ENCODE measurements at places on chromosomes 12 and 14. TPM values are rescaled to one million over a fixed set of nuclear protein-coding genes. Genes with fewer than 3 reads are reported as not detected.

The INHBE gene
- not detected for total RNA-seq

The C12orf50 gene
- 0.44 TPM for total RNA-seq

The CEBPE gene
- total RNA-seq, result not detected

The RTL1 gene
- 0.12 TPM for total RNA-seq

GRCh38 chr12:65818454-65819382, 5.6 kb upstream of the HMGA2 start:
- DNase-seq, result no peak

DNA sequence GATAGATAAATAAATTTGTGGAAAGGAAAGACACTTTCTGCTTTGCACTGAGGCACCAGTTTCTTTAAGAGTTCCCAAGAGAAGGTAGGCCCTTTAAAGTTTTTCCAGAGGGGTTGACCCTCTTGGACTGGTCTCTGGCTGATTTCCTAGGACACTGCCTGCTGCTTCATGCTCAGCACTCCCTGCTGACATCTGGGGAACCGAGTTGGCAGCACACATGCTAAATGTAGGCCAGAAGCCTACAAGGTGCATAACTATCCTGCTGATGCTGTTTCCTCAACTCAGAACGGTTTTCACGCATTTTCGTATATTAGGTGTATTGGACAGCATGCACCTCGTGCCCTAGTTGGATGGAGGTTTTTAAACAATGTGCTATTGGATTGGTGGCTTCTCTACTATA, 887.2 kb upstream of the SEL1L start:
- no peak for DNase-seq

- no peak for DNase-seq
These were observed 28.8 kb downstream of the HOXC4 start for GRCh38 chr12:54082397-54082892.

- DNase-seq, result no peak
These were observed 273.1 kb downstream of the CCDC91 start for GRCh38 chr12:28463396-28463795.

GRCh38 chr12:111046896-111047295, 126.5 kb upstream of the MYL2 start:
- no peak for DNase-seq

DNA sequence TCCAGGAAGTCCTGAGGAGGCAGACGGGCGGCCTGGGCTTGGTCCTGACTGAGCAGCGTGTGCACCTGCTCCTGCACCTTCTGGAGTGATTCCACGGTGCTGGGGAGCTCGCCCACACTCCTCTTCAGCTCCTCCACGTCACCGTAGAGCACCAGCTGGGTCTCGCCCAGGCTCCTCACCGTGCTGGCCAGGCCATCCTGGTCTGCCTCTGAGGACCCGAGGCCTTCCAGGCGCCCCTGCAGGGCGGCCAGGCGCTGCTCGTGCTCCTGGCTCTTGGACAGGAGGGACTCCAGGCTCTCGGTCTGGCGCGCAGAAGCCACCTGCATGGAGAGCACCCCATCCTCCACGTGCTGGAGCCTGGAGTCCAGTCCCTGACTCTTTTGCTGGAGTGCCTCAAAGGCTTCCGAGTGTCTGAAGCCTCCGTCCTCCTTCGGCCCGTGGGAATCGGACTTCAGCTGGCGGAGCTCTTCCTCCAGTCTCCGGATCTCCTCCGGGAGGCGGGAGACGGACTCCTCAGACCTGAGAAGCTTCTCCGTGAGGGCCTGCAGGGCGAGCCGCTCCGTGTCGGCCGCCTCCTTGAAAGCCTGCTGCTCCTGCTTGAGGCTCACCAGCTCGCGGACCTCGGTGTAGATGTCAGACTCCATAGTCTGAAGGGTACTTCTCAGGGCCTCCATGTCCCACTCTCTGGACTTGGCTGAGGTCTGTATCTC, 8.4 kb downstream of the CKAP4 start:
- no peak for DNase-seq

DNA sequence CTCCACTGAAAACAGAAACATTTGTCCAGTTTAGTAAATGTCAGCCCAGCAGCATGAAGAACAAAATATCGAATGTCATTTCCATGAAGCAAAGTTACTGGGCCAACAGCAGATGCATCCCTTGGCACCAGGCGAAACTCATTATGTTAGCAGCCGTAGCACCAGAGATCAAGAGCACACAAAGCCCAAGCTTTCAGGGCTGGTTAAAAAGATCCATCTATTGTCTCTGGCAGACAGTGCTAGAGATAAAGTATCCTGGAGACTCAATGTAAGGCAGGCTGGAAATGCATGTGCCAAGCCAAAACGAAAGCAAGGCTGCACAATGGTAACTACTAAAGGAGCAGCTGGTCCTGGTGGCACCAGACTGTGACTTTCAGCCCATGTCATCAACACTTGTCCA, 120.3 kb upstream of the PLEKHG7 start:
- DNase-seq, result no peak

- DNase-seq, result no peak
These were observed 382.2 kb downstream of the GRIN2B start for GRCh38 chr12:13599176-13599575.

- no peak for DNase-seq
These were observed 133.8 kb downstream of the BCAT1 start for GRCh38 chr12:24815114-24815423.

DNA sequence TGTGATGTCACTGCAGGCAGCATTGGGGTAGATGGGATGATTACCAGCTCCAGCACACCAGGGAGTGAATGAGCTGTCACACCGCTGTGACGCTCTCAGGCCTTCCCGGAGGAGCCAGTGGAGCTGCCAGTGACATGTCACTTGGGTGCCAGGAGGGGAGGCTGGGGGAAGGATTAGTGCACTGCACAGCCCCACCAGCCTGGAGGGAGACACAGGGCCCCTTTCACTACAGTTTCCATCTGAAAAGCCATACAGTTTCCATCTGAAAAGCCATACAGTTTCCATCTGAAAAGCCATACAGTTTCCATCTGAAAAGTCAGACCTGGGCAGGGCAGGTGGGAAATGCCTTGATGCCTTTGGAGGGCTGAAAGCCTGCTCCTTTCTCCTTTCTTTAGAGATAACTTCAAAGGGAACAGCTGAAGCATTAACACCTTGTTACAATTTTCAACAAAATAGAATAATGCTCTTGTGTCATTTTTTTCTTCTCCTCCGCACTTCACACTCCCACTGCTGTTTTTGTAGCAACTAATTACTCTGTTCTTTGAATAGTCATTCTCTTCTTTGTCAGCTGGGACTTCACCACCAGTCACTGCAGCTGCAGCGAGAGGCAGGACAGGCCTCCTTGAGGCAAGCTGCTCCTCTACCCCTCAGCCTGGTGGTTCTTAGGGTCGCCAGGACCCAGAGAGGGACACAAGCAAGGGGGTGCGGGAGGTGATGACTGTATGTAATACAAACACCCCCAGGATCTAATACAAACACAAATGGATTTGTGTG, 256.9 kb upstream of the RGS6 start:
- DNase-seq, result no peak

All from dorsolateral prefrontal cortex (tissue), 122 donors.